ENCODE measurements at places on chromosomes 3 and 15. TPM values are rescaled to one million over a fixed set of nuclear protein-coding genes. Genes with fewer than 3 reads are reported as not detected.

The ZNF660 gene
- 11.5 TPM for total RNA-seq

The ATP13A4 gene
- 0.15 TPM for total RNA-seq

The COPB2 gene
- total RNA-seq = 130 TPM

The PARP14 gene
- 79.6 TPM for total RNA-seq

The KNG1 gene
- total RNA-seq = not detected

The RBP2 gene
- total RNA-seq = not detected

The DAPK2 gene
- total RNA-seq = 8.0 TPM

The CPLX3 gene
- total RNA-seq = not detected

The CFAP92 gene
- total RNA-seq = 0.62 TPM

The WNT5A gene
- total RNA-seq = 10.6 TPM

The ASB14 gene
- total RNA-seq = not detected

The WDR76 gene
- 6.5 TPM for total RNA-seq
